Central memory CD8-positive, alpha-beta T cell (primary cell): ENCODE measurements at places on chromosomes 1 and 21.
A peak's percentile ranks its signal among the peaks of the same experiment; 100 is the strongest.

- no peak overlapping the region for H3K4me3 ChIP-seq
- peaks cover 16% of the 10 kb centered on the region for H3K27me3 ChIP-seq
- no peaks in the 10 kb centered on the region for H3K36me3 ChIP-seq
- DNase-seq, result no peak
Observed at GRCh38 chr1:210855440-210855839, 278.5 kb downstream of the KCNH1 start.

- H3K27ac ChIP-seq, result no peak overlapping the region
- no peaks in the 10 kb centered on the region for H3K4me1 ChIP-seq
- H3K36me3 ChIP-seq, result no peaks in the 10 kb centered on the region
- DNase-seq, result no peak
- H3K27me3 ChIP-seq, result peaks cover 53% of the 10 kb centered on the region
- no peak overlapping the region for H3K4me3 ChIP-seq
Observed at GRCh38 chr1:30509670-30510069, 213.7 kb downstream of the MATN1 start.

DNA sequence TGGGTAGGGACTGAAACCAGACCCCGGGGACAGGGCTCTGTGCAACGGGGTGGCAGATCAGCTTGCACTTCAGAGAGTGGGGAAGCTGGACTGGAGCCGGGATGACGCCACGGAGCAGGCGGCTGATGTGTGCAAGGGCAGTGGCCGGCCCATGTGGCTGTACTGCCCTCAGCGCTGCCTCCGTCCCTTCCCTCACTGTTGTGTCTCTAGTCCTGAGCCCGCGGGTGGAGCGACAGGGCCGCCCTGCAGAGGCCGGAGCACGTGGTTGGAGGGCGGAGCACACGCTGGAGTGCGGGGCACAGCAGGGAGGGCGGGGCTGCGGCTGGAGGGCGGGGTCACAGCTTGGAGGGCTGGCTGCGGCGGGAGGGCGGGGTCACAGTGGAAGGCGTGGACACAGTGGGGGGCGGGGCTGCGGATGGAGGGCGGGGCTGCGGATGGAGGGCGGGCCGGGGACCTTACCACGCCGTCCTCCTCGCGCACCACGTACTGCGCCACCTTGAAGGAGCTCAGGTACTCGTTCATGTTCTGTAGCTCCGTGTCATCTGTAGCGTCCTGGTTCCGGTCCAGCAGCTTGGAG lies 52.4 kb downstream of the CHD5 start:
- peaks cover 7% of the 10 kb centered on the region for H3K4me1 ChIP-seq
- H3K36me3 ChIP-seq, result no peaks in the 10 kb centered on the region
- H3K4me3 ChIP-seq, result no peak overlapping the region
- peaks cover 19% of the 10 kb centered on the region for H3K27me3 ChIP-seq
- no peak for DNase-seq

DNA sequence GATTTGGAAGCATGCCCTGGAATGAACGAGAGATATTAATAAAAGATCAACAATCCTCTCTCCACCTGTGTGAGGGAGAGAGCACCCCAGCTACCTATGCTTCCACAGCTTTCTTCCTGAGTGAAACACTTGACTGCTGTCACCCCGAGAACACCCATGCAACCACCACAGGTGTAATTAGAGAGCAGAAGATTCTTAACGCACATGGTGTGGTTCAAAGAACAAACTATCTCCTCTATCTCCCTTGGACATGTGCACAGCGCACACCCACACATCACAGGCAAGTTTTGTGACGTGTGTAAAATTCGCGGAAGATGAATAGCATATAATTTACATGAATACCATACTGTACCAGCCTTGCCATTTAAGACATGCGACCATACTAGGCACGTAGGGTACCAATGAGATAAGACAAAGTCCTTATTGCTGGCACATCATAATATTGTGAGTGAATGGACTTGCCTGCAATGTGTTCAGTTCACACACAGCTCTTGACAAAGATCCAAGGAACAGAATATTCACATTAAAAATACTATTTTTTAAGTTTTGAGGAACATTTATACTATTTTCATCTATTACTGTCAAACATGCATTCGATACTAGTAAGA lies 11.6 kb downstream of the ERRFI1 start:
- DNase-seq, result no peak
- H3K36me3 ChIP-seq, result no peaks in the 10 kb centered on the region
- H3K4me3 ChIP-seq, result no peak overlapping the region
- no peak overlapping the region for H3K27ac ChIP-seq
- H3K27me3 ChIP-seq, result peaks cover 7% of the 10 kb centered on the region
- H3K4me1 ChIP-seq, result peaks cover 6% of the 10 kb centered on the region

GRCh38 chr1:226782845-226783601 lies 43.9 kb upstream of the ITPKB start:
- H3K27me3 ChIP-seq, result no peaks in the 10 kb centered on the region
- H3K4me3 ChIP-seq, result no peak overlapping the region
- DNase-seq, result no peak
- H3K36me3 ChIP-seq, result no peaks in the 10 kb centered on the region
- no peaks in the 10 kb centered on the region for H3K4me1 ChIP-seq
- H3K27ac ChIP-seq, result no peak overlapping the region

- H3K36me3 ChIP-seq, result peaks cover 36% of the 10 kb centered on the region
- DNase-seq, result no peak
- H3K4me3 ChIP-seq, result peak overlapping the region; percentile 92
- H3K27ac ChIP-seq, result peak overlapping the region; percentile 92
- no peaks in the 10 kb centered on the region for H3K27me3 ChIP-seq
Observed at GRCh38 chr1:9689971-9690381, 38.4 kb downstream of the PIK3CD start.

- no peaks in the 10 kb centered on the region for H3K27me3 ChIP-seq
- no peak overlapping the region for H3K27ac ChIP-seq
- H3K36me3 ChIP-seq, result no peaks in the 10 kb centered on the region
- DNase-seq, result no peak
- H3K4me1 ChIP-seq, result no peaks in the 10 kb centered on the region
Observed at GRCh38 chr1:95584315-95584714, 350.3 kb downstream of the RWDD3 start.

DNA sequence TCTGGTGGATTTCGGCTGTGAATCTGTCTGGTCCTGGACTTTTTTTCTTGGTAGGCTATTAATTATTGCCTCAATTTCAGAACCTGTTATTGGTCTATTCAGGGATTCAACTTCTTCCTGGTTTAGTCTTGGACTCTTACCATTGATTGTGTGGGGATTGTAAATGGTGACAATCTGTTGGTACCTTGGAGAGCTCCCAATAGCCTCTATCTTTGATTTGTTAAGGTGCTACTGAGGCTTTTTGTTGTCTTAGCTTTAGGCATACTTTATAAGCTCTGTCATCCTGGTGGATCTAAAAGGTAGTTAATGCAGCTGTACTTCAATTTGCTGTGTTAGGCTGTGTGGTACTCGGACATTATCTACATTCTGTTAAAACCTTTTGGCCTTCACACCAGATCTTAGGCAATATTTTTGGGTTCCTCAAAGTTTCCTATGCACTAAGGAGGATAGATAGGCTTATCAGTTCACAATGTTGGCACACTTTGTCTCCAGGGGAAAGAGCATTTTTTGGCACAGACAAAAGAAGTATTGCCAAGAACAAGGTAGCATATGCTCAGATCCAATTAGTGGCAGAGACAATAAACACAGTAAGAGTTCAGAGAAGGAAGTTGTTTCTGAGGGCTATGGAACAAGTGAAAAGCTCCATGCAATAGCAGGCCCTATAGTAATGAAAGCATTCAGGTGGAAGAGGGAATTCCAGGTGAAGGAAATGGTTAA lies 230.4 kb downstream of the PDE4B start:
- DNase-seq, result no peak
- no peaks in the 10 kb centered on the region for H3K4me1 ChIP-seq
- H3K27me3 ChIP-seq, result peaks cover 56% of the 10 kb centered on the region
- H3K4me3 ChIP-seq, result no peak overlapping the region

DNA sequence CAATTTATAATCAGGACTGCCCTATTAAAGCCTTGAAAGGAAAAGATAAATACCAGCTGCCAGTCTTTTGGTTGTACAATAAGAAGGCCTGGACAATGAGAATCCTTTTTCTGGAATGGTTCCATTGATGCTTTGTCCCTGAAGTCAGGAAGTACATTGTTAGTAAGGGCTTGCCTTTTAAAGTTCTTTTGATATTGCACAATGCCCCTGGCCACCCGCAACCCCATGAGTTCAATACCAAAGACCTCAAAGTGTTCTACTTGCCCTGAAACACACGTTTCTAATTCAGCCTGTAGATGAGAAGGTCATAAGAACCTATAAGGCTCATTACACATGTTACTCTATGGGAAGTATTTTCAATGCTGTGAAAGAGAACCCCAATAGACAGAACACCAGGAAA lies 112.1 kb downstream of the OLFM3 start:
- no peaks in the 10 kb centered on the region for H3K4me1 ChIP-seq
- no peak overlapping the region for H3K4me3 ChIP-seq
- no peaks in the 10 kb centered on the region for H3K27me3 ChIP-seq
- no peak for DNase-seq
- no peaks in the 10 kb centered on the region for H3K36me3 ChIP-seq
- H3K27ac ChIP-seq, result no peak overlapping the region

GRCh38 chr1:149963358-149963757 lies 26.7 kb upstream of the MTMR11 start:
- H3K27me3 ChIP-seq, result no peaks in the 10 kb centered on the region
- no peak for DNase-seq
- H3K4me3 ChIP-seq, result no peak overlapping the region
- H3K36me3 ChIP-seq, result peaks cover 23% of the 10 kb centered on the region

DNA sequence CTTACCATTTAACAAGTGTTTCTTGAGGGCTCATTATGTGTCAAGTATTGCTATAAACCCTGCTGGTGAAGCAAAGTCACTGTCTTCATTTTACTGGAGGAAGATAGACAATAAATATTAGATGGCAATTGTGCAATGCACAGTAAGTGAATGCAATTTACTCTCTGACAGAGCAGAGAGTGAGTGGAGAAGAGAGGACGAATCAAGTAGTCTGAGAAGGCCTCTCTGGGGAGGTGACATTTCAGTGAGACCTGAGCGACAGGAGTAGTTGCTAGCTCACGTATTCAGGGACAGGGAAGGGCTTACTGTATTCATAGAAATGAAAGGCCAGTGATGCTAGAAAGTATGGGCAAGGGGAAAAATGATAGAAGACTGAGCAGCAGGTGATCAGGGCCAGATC lies 1.2 kb upstream of the NMNAT2 start:
- H3K27ac ChIP-seq, result no peak overlapping the region
- peaks cover 78% of the 10 kb centered on the region for H3K27me3 ChIP-seq

- H3K4me3 ChIP-seq, result no peak overlapping the region
- peaks cover 10% of the 10 kb centered on the region for H3K36me3 ChIP-seq
- H3K27ac ChIP-seq, result peak overlapping the region; percentile 13
- peaks cover 10% of the 10 kb centered on the region for H3K27me3 ChIP-seq
- DNase-seq, result no peak
Observed at GRCh38 chr1:151003180-151003579, 3.5 kb downstream of the MINDY1 start.

DNA sequence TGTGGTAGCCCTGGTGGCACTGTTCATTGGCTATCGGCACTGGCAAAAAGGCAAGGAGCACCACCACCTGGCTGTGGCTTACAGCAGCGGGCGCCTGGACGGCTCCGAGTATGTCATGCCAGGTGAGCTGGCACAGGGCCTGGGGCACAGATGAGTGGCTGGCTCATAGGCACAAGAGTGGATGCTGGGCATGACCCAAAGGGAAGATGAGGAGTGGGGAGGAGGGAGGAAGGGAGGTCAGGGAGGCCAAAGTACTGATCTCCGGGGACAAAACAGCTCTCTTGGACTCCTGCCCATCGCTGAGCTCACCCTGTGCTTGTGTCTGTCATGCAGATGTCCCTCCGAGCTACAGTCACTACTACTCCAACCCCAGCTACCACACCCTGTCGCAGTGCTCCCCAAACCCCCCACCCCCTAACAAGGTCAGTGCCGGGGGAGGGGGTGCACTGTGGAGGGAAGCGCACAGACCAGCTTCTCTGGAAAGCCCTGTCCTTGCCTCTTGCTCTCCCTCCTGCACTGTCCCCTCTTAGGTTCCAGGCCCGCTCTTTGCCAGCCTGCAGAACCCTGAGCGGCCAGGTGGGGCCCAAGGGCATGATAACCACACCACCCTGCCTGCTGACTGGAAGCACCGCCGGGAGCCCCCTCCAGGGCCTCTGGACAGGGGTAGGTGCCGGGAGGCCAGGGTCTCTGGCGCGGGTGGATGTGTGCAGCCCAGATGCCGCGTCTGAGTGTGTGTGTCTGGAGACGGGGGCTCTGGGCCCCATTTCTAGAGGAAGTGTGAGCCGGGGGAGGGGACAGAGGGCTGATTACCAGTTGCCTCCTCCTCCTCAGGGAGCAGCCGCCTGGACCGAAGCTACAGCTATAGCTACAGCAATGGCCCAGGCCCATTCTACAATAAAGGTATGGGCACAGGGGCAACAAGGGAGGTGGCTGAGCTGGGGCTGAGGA lies 7.3 kb upstream of the LRRC71 start:
- H3K27me3 ChIP-seq, result peaks cover 67% of the 10 kb centered on the region
- H3K36me3 ChIP-seq, result peaks cover 4% of the 10 kb centered on the region
- peaks cover 5% of the 10 kb centered on the region for H3K4me1 ChIP-seq
- no peak overlapping the region for H3K4me3 ChIP-seq

- no peaks in the 10 kb centered on the region for H3K4me1 ChIP-seq
- DNase-seq, result no peak
- no peak overlapping the region for H3K4me3 ChIP-seq
- H3K36me3 ChIP-seq, result no peaks in the 10 kb centered on the region
- no peak overlapping the region for H3K27ac ChIP-seq
Observed at GRCh38 chr1:221458447-221459156, 283.3 kb downstream of the DUSP10 start.

DNA sequence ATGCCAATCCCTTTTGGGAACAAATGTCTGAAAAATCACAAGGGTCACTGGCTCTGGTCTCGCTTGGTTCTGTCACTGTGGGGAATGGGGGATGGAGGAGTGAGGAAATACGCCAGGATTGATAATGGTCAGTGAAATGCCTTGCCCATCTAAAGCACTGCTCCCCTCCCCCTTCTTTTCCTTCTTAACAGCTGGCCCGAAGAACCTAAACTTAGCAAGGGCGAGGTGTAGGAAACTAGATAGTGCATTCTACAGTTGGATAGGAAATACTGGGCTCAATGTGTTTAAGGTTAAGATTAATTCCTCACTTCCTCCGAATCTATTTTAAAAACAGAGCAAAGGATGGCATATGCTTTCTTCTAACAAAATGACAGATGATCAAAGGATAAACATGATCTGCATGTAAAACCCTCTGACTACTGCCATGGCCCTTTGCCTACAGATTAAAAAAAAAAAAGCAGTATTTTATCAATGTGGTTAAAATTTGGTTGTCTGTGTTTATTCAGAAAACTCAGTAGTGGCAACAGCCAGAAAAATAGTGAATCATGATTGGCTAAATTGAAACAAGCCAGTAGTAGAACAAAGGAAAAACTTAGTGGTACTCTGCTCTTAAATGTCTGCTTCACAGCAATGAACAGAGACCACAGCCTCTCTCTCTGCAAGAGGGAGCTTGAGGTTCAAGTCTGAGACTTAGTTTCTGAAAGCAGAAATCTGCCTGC lies 86.1 kb upstream of the VAV3 start:
- H3K27me3 ChIP-seq, result no peaks in the 10 kb centered on the region
- H3K4me1 ChIP-seq, result peaks cover 12% of the 10 kb centered on the region
- no peak overlapping the region for H3K27ac ChIP-seq
- no peak overlapping the region for H3K4me3 ChIP-seq

DNA sequence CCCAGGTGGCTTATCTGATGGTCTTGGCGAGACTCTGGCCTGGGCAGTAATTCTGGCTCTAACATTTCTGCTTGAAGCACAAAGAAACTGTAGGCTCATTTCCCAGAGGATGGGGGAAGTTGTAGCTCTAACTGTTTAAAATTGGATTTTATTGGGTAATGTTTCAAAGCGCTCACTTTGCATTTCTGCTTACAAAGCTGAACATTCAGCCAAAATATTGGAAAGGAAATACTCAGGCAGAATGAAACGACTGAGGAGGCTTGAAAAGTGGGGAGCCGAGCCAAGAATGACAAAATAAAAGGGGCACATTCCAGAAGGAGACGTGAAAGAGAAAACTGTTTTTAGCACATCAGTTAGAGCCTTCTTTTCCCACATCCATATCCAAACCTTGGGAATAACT lies 202.6 kb downstream of the GRIK1 start:
- no peaks in the 10 kb centered on the region for H3K27me3 ChIP-seq
- H3K4me3 ChIP-seq, result no peak overlapping the region
- H3K4me1 ChIP-seq, result no peaks in the 10 kb centered on the region
